EL (cell line): ENCODE measurements at places on chromosomes 4 and X.

DNA sequence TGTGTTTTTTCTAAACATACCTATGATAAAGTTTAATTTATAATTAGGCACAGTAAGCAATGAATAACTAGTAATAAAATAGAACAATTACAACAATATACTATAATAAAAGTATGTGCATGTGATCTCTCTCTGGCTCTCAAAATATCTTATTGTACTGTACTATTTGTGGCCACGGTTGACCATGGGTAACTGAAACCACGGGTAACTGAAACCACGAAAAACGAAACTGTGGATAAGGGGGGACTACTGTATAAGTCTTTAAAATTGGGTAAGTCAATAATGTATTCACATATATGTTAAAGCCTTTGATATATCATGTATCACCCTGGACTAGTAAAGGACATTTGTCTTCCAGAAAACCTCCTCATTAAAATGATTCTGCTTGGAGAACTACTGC is 20.0 kb downstream of the TMEM154 start:
- no peak for DNase-seq

- DNase-seq = no peak
These were observed 61.6 kb downstream of the PHOX2B start for GRCh38 chr4:41686893-41687292.

DNA sequence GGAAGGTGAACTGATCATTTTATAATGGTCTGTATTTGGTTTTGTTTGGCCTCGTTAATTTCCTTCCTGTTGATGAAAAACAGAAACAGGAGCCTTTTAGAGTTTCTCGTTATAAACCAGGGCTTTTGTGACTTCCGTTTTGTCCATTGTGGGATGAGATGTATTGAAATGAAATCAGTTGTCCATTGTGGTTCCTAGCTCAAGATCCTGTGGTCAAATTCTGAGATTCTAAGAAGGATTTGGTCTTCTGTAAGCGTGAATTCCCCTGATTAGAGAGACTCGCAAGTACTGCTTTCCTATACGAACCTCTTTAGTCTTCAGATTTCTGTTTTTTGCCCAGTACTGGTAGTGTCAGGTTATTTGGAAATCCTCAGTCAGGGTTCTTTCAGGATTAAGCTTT is 101.7 kb downstream of the RAPGEF2 start:
- no peak for DNase-seq

GRCh38 chrX:13571136-13571535 is 1.7 kb downstream of the EGFL6 start:
- DNase-seq = no peak

DNA sequence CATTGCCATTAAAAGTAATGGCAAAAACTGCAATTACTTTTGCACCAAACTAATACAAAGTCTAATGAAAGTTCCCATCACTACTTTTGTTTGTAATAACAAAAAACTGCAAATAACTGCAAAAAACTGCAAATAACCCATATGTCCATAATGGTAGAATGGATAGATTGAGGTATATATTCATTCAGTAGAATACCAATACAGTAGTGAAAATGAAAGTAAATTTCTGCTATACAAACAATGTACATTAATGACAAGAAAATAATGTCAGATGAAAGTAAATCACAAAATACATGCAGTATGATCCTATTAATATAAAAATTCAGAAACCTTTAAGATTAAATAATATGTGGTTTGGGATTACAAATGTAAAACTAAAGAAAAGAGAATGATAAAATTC is 41.3 kb upstream of the CEP135 start:
- DNase-seq = no peak

GRCh38 chr4:150156543-150156942 is 78.3 kb downstream of the DCLK2 start:
- no peak for DNase-seq

DNA sequence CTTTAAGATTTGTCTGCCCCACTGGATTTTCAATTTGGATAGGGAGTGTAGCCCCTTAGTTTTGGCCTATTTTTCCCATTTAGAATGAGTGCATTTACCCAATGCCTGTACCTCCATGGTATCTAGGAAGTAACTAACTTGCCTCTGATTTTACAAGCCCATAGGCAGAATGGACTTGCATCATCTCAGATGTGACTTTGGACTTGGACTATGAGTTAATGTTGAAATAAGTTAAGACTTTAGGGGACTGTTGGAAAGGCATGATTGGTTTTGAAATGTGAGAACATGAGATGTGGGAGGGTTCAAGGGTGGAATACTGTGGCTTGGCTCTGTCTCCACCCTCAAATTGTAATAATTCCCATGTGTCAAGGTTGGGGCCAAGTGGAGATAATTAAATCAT is 2480.2 kb downstream of the PCDH7 start:
- no peak for DNase-seq

DNA sequence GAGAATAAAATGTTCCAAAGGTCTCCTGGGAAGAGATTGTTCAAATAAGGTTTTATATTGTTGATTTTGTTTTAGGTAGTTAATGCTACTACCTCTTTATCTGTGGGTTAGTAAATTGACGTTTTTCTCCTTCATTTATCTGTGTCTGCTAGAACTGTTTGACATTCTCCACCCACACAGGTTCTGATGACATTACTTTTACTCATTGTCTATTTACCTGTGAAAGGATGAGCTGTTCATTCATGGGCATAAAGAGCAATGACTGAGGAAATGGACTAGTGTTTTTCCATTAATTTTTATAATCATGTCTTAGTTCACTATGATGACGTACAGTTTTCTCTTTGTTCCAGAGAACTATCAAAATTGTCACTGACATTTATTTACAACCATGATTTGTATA is 75.6 kb downstream of the CPE start:
- no peak for DNase-seq

DNA sequence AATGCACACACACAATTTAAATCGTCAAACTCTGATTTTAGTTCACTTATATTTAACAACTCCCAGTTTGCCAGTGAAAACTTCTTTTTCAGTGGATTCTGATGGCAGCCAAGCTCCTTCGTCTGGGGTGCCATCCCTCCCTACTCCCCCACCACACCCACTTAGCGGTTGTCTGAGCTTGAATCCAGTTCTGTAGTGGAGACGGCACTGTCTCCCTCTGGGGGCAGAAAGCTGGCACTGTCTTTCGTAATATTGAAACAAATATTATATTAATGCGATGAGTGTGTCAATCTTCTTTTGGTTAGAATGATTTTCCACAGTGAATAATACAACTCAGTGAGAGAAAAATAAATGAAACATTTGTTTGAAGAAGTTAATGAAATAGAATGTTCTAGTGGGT is 5.4 kb downstream of the MEPE start:
- no peak for DNase-seq

DNA sequence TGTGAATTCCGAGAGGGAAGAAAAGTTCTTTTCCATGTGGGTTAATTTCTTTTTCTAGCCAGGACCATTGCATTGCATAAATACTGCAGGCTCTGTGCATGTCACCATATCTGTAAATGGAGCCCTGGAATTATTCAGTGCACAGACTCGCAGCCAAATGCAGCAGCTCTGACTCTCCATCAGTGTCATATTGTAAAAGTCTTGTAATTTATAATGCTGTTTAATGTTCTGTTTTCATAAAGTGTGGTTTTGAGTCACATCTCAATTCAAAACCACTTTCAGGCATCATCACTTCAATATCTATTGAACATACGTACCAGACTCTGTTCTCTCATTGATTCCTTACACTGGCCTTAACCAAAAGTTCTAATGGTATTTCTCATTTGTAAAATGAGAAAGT is 193.9 kb upstream of the RPL34 start:
- DNase-seq = peak; percentile 44

DNA sequence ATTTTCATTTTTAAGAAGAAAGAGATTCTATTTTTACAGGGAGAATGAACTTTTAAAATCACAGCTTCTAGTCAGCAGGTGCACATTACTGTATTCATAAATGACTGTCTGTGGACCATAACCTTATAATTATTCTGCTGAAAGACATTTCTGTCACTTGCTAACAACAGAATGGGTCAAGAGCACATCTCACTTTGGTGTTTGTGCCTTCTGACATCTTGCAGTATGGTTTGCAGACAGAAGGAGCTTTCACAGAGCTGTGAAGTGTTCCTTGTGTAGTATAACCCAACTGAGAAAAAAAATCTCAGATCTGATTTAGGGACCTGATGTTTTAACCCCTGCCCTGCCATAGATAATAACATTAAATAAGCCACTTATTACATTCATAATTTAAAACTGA is 131.4 kb upstream of the CTSO start:
- no peak for DNase-seq

DNA sequence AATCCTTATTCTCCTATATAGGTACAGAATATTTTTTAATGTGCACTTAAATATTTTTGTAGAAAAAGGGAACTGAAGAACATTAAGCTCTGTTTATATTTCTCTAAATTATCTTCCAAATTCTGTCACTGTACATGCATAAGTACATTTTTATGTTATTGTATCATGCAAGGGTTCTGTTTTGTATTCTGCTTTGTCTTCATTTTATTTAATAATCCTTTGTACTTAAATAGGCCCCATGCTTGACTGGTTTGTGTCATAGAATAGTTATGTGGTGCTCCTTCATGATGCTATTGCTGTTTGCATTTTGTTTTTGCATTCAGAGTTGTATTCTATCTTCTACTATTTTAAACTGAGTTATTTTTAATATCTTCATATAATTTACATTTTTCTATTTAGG is 111.9 kb upstream of the EDNRA start:
- DNase-seq = no peak

GRCh38 chr4:158209825-158210807 is at the start of gene TMEM144:
Gene TMEM144, plus strand, starts transcription at chr4:158210486. Its CDS starts 2,182 bp downstream, at chr4:158212668.
- DNase-seq = peak; percentile 90

DNA sequence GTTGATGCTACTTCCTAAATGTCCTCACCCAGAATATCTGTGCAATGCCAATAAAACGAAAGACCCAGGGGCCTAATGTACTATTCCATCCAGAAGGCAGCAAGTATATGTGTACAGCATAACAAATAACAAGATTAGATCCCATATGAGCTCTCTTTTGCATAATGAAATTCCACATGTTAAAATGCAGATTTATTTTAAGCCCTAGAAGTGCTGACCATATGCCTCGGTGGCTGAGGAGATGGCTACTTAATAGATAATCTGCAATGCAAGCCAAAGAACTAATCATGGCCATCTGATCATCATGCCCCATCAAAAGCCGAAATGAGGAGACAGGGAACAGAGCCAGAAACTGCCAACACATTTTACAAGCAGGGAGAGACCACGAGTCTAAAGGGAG is 293.5 kb downstream of the KCNIP4 start:
- no peak for DNase-seq

DNA sequence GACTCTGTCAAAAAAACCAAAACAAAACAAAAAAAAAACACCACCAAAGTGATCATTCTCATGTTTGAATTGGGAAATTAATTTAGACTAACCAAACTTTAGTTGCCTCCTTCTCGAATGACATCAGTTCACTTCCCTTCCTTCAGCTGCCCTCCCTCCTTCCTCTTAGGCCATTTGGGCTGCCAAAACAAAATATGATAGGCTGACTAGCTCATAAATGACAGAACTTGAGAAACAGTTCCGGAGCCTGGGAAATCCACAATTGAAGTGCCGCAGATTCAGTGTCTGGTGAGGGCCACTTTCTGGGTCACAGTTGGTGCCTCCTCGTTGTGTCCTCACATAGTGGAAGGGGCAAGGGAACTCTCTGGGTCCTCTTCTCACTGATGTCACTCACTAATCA is 16.1 kb upstream of the WAS start:
- DNase-seq = no peak

DNA sequence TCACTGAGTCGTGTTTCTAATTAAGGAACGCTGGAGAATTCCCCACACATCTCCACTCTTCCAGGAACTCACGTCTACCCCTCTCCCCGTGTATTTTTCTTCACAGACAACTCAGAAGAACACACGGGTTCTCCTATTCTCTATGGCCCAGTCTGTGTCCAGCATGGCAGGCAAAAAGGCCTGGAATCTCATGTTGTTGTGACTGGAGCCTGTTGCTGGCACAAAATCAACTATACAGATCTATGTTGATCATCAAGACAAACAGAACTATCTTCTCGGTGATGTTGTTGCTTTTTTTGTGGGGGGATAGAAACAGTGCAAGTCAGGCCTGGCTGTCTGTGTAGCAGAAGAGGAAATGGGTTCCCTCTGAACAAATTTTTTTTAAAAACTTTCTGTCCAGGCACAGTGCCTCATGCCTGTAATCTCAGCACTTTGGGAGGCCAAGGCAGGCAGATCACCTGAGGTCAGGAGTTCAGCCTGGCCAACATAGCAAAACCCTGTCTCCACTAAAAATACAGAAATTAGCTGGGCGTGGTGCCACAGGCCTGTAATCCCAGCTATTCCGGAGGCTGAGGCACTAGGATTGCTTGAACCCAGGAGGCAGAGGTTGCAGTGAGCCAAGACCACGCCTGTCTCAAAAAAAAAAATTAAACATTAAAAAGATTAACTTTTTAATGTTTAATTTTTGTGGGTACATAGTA is 50.5 kb upstream of the CBR4 start:
- DNase-seq = no peak

GRCh38 chr4:177587989-177588388 is 145.8 kb upstream of the AGA start:
- DNase-seq = no peak

DNA sequence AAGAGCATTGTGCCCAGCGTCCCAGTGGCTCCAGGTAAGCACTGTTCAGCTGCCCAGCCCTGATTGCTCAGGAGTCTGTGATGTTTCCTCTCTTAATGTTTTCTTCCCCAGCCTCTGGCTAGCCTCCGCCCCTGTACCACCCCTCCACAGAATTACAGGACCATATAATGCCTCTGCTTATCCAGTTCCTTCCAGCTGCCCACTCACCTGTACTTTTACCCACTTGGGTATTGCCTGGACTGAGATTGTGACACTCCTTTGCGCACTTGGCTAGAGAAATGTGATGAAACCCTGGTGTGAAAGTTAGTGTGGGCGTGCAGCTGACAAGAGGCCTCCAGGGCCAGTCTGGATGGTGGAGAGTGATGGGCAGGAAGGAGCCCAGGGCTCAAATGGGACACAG is at the start of gene AWAT2:
Gene AWAT2 (minus strand): TSS at position 14 of the 400 bp plus-strand sequence. CDS start 6 bp downstream, at position 8.
- no peak for DNase-seq

DNA sequence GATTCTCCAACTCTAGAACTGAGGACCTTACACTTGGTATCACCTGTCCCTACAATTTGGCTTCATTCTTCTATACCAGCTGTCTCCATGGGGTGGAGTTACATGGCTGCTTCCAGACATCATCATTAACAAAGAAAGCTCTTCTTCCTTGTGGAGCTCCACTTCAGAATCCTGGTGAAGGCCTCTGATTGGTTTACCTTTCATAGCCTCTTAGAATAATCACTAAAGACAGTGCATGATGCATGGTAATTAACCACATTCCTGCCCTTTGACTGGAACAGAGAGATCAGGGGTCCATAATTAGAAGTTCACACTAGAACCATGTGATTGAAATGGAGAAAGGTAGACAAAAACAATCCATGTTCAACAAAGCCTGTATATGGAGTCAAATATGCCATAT is 112.6 kb upstream of the ZNF827 start:
- DNase-seq = peak; percentile 31

- DNase-seq = no peak
These were observed 641.4 kb downstream of the ZNF674 start for GRCh38 chrX:45903781-45904201.

DNA sequence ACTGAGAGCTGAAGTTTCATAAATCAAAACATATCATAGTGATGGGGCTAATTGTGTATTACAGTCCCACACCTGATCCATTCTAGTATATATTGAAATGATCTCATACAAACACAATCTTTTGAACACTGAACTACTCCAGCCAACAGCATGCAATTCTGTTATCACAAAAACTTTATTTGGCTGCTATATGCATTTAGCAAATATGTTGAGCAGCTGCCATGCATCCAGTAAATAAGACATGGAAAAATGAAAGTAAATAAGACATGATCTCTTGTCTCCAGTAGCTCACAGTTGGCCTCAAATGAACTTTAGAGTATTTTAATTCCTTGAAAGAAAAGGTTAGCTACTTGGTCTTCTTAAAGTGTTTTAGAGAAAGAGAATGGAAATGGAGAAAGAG is 2.1 kb downstream of the AMBN start:
- no peak for DNase-seq
